ENCODE measurements at places on chromosomes 3 and 15.

- no peak for DNase-seq
- no peak overlapping the region for H3K4me3 ChIP-seq
- no peaks in the 10 kb centered on the region for H3K36me3 ChIP-seq
- no peaks in the 10 kb centered on the region for H3K4me1 ChIP-seq
These were observed 465.4 kb upstream of the THBS1 start for GRCh38 chr15:39115379-39116057.

DNA sequence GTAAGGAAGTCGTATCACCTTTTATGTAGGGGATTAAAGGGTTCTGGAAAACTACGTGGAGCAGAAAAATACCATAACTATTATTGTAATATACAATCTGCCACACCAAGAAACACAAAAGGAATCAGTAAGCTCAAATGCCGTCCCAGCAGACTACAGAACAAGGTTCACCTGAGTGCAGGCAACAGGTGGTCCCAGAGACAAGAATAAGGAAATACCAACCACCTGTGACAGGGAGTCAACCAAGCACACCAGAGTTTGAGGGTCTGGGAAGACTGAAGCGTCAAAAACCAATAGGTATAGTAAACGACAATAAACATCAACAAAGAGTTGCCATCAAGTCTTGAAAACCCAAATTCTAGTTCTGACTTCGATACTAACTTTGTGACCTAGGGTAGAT, 12.1 kb downstream of the SLC24A5 start:
- no peak overlapping the region for H3K4me3 ChIP-seq
- no peak for DNase-seq
- no peaks in the 10 kb centered on the region for H3K36me3 ChIP-seq
- H3K27ac ChIP-seq, result no peak overlapping the region
- no peaks in the 10 kb centered on the region for H3K4me1 ChIP-seq

DNA sequence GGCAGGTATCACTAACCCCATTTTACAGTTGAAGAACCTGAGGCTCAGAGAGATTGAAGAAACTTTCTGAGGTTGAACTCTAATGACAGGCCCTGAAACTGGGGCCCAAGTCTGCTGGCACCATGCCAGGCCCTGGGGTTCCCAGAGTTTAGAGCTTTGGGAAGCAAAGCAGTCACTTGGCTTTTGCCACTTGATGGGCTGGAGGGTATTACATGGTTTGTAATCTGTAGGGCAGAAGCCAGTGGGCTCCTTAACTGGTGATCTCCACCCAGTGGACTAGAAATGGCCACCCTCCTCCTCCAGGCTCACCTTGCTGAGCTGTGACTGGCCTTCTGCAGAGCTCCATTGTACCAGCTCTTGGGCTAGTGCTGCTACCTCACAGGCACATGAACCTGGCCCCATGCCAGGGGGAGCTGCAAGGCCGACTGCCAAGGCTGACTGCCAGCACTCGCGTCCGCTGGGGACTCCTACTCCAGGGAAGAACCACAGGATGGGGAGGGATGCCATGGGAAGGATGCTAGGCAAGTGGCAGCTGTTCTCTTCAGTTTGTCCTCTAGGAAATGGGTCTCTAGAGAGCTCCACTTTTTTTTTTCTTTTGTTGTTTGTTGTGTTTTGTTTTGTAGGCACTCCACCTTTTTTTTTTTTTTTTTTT, 104.8 kb downstream of the ETFA start:
- H3K27ac ChIP-seq, result no peak overlapping the region
- no peak overlapping the region for H3K4me3 ChIP-seq
- DNase-seq, result no peak
- H3K36me3 ChIP-seq, result peaks cover 13% of the 10 kb centered on the region
- H3K4me1 ChIP-seq, result no peaks in the 10 kb centered on the region

DNA sequence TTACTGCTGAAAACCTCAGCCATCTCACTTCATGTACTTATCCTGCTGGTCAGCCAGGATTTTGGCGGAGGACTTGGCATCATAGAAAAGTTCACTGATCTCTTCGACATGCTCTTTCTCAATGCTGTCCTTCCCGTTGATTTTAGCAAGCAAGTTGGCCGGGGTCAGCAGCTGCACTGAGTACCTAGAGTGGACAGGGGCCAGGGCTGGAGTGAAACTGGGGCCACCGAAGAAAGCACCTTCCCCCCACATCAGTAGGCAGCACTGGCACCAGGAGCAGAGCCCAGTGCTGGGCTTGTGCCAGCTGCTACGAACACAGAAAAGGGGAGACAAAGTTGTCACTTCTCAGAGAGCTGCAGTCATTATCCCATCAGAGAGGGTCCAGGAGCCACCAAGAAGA, 29.0 kb downstream of the SEC61A1 start:
- no peak for DNase-seq
- H3K4me1 ChIP-seq, result peaks cover 4% of the 10 kb centered on the region

DNA sequence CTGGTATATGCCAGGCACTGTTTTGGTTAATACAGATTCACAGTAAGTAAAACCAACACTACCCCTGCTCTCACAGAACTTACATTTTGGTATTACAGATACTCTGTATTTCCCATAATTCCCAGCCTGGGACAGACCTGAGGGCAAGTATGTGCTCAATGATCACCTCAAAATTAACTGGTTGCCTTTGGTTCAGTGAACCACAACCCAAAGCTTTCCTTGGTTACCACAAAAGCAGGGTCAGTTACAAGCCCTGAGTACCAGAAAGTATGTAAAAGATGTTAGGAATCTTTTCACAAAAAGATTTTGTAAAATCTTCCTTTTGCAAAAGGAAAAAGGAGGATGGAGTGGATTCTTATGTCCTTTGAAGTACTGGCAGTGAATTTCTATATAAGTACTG, 72.2 kb upstream of the GUCA1C start:
- H3K4me1 ChIP-seq, result no peaks in the 10 kb centered on the region
- H3K36me3 ChIP-seq, result no peaks in the 10 kb centered on the region
- no peak for DNase-seq
